B cell (primary cell): ENCODE measurements at places on chromosomes 2 and 18. TPM values are rescaled to one million over a fixed set of nuclear protein-coding genes. Genes with fewer than 3 reads are reported as not detected.

CIDEA gene
- not detected in 2 replicates for total RNA-seq

UPP2 gene
- not detected in 2 replicates for total RNA-seq

CPSF3 gene
- 28.0 and 28.4 TPM in 2 replicates for total RNA-seq

NAT8 gene
- not detected in 2 replicates for total RNA-seq

CABYR gene
- 1.7 and 2.0 TPM in 2 replicates for total RNA-seq

GAL3ST2 gene
- total RNA-seq: 0.51 TPM in 1 of 2 replicates, not detected in the other

EMILIN2 gene
- 48.2 and 52.7 TPM in 2 replicates for total RNA-seq

GALNT5 gene
- total RNA-seq: not detected in 2 replicates

GPR45 gene
- not detected in 2 replicates for total RNA-seq

DNAJC5G gene
- total RNA-seq: 0.39 TPM in 1 of 2 replicates, not detected in the other

MAL gene
- 0.74 TPM in 1 of 2 replicates, not detected in the other for total RNA-seq

PELI1 gene
- 115 and 117 TPM in 2 replicates for total RNA-seq

LRRC30 gene
- total RNA-seq: not detected in 2 replicates

HJURP gene
- 0.42 and 0.73 TPM in 2 replicates for total RNA-seq

MTX2 gene
- 9.5 and 11.5 TPM in 2 replicates for total RNA-seq

CD207 gene
- not detected in 2 replicates for total RNA-seq

MYCN gene
- total RNA-seq: not detected in 2 replicates

DNA sequence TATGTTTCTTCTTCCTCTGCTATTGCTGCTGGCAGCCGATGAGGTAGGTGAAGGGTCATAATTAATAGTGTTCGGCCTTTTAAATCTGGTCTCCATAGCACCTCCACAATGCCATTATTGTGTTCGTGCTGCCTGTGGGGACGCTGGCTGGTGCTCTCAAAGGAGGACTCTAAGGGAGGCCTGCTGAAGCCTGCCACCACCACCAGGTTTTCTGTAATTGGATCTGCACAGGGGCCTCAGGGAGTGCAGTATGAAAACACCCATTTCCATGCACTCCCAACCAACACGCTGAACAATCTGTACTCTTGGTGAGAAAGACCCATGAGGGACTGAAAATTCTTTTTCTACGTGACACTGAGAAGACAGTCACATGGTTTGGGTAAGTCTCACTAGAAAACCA lies 17.6 kb upstream of the CLIP4 start:
- DNase-seq: no peak

DNA sequence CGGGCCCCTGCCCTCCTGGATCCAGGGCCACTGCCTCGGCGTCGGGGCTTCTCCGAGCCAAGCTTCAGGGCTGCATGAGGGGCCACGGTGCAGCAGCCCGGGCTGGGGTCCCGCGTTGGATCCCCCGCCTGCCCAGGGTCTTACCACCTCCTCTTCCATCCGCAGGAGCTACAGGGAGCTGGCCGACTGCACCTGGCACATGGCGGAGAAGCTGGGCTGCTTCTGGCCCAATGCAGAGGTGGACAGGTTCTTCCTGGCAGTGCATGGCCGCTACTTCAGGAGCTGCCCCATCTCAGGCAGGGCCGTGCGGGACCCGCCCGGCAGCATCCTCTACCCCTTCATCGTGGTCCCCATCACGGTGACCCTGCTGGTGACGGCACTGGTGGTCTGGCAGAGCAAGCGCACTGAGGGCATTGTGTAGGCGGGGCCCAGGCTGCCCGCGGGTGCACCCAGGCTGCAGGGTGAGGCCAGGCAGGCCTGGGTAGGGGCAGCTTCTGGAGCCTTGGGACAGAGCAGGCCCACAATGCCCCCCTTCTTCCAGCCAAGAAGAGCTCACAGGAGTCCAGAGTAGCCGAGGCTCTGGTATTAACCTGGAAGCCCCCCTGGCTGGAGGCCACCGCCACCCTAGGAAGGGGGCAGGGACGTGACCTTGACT lies 52.1 kb downstream of the RAMP1 start:
- no peak for DNase-seq

DNA sequence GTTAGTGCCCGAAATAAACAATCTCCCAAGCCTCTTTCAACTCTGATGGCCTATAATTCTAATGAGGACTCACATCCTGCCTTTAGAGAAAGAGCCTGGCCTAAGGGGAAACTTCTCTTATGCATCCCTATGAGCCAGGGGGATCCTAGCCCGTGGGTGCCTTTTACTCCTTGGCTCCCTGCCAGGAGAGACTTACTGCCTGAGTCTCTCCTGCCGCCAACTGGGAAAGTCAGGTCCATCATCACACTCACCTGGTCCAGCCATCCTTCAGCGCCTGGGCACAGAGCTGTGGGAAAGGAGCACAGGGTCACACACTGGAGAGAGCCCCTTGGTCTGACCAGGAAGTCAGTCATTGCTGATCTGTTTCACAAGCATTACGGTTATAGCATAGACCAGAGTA lies 24.1 kb downstream of the ENOSF1 start:
- DNase-seq: no peak

DNA sequence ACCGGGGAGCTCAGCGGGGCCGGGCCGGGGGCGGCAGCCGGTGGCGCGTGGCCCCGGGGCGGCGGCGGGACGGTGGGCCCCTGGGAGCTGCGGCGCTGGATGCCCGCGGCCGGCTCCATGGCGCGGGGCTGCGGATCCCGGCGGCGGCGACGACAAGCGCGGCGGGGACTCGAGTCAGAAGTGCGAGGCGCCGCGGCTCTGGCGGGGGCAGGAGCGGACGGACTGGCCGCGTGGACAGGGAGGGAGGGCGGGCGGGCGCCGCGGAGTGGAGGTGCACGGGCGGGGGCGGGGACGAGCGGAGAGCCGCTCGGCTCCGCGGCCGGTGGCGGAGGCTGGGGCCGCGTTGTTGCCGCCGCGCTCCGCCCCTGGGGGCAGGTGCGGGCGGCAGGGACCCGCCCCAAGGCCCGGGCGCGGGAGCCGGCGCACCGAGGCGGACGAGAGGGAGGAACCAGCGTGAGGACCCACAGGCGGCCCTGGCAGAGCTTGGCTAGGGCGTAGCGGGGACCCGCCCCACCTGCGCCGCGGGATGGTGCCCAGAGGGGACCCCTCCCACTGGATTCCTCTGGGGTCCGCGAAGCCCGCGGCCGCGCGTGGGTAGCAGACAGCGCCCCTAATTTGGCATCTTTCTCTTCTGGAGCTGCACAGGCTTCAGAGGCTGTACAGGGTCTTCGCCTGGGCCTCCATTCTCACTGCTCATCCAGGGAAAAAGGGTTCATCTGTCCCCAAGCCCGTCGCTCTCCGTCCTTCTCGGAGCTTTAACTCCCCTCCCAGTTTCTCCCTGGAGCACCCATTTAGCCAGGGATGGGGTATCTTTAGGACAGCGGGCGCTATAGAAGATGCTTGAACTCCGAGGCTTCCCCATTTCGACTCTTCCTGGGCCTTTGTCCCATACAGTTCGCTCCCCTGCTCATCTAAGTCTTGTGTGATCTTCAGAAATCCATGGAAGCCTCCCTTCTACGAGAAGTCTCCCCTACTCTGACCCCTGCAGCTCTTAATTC lies at the start of gene TMEM163:
TSS of gene TMEM163 (minus strand) at position 184 of the 998 bp plus-strand sequence.
- peak; percentile 76 for DNase-seq

- peak; percentile 88 for DNase-seq
These were observed at the start of gene STAT4 for GRCh38 chr2:191150600-191151330. STAT4 (minus strand) TSS chr2:191150994; CDS start chr2:191148203, 2,791 bp downstream.

GRCh38 chr2:55986001-55986400 lies 62.4 kb upstream of the EFEMP1 start:
- DNase-seq: no peak

- no peak for DNase-seq
These were observed 620.7 kb downstream of the NYAP2 start for GRCh38 chr2:226020176-226020575.

DNA sequence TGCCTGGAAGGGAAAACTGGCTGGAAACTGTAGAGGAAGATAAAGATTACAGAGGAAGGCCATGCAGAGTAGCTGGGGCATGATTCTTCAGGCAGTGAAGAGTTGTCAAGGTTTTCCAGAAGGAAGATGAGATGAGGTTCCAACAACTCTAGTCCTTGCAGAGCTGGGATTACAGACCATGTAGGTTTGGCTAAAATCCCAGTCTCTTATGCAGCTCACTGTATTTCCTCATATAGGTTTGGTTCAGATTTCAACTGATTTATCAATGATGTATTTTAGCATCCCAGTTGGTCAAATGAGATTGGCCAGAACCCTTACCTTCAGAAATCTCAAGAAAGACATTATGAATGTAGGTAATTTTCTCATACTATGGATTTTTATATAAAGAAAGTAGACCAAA lies 16.4 kb downstream of the FAP start:
- no peak for DNase-seq

DNA sequence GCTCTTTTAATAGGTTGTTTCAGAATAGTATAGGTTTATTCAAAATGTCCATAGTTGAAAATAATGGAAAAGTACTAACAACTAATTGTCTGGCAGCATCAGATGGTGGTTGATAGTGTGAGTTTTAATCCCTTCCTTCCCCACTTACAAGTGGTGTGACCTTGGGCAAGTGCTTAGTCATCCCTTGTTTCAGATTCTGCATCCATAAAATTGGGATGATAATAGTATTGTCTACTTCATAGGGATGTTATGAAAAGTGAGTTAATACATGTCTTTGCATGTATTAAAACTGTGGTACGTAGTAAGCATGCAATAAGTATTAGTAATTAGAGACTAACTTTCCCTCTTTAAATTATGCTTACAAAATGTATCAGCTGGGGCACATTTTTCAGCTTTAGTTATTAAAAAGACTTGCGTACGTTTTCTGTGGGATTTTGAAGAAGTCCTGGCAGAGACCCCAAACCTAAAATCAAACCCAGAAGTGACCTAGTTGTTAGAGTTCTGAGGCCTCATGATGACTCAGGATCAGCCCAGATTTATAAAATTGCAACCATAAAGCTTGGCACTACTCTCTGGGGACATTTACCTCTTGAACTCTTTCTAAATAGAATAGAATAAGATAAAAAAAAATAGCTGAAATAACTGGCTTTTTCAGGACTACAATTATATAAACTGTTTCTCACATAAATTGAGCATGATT lies 8.6 kb downstream of the ITGA4 start:
- no peak for DNase-seq

DNA sequence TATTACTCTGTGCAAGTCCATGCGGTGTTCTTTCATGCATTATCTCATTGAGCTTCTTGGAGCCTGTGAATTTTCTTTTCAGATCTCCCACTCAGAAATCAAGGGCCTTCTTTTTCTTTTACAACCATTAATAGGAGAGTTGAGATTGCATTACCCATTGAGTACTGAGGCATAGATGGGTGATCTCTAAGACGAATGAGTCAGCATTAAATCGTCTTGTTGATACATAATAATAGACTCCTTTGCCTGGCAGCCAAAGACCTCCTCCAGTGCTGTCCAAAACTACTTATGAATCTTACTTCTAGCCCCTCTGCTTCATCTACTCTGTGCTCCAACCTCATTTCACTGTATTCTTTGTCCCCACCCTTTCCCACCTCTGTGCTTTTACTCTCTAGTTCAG lies 180.5 kb downstream of the AGPS start:
- no peak for DNase-seq

GRCh38 chr18:48292229-48292628 lies 117.0 kb downstream of the ZBTB7C start:
- DNase-seq: no peak

GRCh38 chr2:127675331-127676261 lies at the start of gene LIMS2:
LIMS2 (minus strand) TSS chr2:127675530; CDS start chr2:127675024, 506 bp downstream.
- peak; percentile 31 for DNase-seq

- peak; percentile 73 for DNase-seq
These were observed 278.7 kb downstream of the BCL2 start for GRCh38 chr18:63040788-63041410.

GRCh38 chr18:40956213-40956612 lies 998.8 kb upstream of the PIK3C3 start:
- DNase-seq: no peak

DNA sequence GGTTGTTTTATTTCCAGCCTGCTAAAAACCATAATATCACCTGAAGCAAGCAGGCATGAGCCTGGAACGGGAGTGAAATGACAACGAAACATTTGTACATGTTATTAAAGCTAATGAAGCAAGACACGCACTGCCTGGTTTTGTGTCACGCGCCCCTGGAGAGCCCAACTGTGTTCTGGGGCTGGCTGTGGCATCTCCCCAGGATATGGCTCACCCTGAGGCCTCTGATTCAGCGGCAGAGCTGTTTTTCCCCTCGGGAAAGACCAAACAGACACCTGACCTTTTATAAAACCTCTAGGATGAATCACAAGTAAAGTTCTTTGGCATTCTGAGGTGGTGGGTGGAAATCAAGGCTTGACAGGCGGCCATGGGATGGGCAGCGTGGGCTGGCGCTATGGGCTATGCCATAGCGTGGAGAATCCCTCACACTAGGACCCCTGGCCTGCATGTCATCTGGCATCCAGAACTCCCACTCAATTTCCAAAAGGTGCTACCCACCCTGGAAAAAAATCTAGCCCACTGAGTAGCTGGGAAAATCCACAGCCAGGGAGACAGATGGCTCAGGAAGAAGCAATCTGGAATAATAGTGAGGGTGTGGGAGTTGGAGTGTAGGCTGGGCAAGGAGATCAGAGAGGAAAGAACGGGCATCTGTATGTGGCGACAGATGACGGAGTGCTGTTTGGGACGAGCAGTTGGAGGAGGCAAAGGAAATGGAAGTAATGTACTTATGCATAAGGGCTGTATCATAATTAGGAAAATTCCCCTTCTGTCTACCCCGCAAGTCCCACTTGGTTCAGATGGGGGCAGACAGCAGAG lies 262.0 kb downstream of the AFF3 start:
- DNase-seq: no peak

DNA sequence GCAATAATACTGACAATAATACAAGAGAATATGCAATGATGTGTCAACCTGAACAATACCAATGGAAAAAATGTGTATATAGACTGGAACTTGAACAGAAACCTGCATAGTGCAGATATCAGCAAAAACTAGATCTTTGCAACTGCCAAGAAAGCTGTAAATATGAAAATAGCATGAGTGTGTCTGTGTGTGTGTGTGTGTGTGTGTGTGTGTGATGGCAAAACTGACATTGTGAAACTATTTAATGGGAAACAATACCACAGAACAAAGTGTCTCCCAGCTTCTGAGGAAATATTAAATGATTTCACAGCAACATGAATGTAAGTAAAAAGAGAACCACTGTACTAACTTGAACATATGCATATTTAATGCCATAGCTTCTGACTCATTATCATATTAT lies 558.2 kb upstream of the LINC00305 start:
- DNase-seq: no peak

DNA sequence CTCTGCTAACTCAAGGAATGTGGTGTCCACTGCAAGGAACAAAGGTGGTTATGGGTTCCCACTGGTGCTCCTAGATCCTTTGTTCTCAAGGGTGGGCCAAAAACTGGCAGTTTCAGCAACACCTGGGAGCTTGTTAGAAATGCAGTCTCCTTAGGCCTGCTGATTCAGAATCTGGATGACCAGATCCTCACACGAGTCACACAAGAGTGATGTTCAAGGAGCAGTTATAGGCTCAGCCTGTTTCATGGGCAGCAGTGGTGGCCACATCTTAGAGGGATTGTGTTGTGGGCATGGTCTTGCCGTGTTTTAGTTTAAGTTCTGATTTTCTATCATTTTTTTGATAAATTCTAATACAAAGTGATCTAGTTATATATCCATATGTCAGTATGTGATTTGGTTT lies 28.7 kb upstream of the MGAT5 start:
- DNase-seq: no peak

GRCh38 chr2:162243715-162244114 lies 470 bp upstream of the FAP start:
- DNase-seq: no peak
